ENCODE measurements at places on chromosomes 13 and 19.

- peak; percentile 1 for DNase-seq
Measured at GRCh38 chr13:73603646-73604045, 530.6 kb downstream of the KLF12 start.

GRCh38 chr13:79491715-79492114 is 10.8 kb downstream of the NDFIP2 start:
- DNase-seq = no peak

DNA sequence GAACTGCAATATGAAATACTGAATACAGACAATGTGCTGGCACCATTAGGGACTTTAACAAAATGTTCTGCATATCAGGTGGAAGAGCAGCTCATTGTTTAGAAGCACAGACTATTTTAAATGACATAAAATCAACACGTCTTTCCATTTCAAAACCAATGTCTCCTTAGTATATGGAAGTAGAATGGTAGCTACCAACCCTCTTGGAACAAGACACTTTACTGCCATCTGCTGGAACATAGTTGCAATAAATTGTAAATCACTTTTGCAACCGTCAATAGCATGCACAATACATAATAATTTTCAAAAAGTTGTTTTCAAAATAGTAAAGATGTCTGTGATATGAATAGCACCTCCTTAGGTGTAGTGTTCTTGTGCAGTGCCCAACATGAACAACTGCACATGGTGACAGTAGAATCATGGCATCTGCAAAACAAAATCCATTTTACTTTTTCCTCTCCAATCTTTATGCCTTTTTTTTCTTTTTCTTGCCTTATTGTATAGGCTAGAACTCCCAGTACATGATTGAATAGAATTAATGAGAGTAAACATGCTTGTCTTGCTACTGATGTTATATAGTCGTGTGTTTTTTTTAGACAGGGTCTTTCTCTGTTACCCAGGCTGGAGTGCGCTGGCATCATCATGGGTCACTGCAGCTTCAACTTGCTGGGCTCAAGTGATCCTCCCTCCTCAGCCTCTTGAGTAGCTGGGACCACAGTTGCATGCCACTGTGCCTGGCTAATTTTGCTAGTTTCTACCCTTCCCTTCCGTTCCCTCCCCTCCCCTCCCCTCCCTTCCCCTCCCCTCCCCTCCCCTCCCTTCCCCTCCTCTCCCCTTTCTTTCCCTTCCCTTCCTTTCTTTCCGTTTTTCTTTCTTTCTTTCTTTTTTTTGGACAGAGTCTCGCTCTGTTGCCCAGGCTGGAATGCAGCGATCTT is 7.8 kb upstream of the LYPD5 start:
- peak; percentile 53 for DNase-seq

- DNase-seq = no peak
Measured at GRCh38 chr13:43686557-43686956, 100.2 kb downstream of the ENOX1 start.

GRCh38 chr19:1847348-1847683 is 967 bp downstream of the REXO1 start:
- no peak for DNase-seq

DNA sequence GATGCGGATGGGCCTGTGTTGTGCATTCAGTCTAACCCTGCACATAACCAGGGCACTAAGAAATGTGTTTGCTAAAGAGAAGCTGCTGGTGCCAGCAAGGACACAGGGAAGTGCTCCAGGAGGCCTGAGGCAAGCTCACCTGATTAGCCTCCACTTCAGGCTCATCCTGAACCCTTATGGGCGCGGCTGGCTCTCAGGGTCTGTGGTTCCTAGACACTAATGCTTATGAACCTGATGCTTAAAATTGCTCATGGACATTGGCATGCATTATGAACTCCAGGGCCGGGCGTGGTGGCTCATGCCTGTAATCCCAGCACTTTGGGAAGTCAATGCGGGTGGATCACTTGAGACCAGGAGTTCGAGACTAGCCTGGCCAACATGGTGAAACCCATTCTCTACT is 34.3 kb downstream of the SERP2 start:
- DNase-seq = no peak

DNA sequence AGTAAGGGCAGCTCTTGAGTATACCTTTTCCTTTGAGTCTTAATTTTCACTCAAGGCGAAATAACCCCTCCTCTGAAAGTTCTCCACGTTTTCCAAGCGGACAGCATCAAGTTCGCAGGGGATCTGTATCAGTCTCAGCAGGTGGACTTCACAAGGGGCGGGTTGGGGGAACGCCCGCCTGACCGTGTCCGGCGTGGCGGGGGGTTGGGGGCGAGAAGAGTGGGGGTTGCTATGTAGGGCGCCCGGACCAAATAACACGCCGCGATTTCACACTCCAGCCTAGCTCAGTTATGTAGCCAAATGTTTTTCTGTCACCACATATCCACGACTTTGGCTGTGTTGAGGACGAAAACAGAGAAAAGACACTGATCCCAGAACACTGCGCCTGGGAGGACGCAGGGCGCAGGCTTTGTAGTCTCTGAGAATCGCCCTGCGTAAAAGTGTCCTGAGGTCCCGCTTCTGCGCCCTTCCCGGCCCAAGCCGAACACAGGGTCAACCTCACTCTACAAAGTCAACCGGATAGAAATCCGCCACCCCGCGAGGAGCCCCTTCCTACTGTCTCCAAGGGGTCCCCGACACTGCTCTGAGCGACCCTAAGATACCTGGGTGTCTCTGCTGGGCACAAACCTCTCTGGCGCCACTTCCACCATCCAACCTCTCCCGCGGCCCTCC is 524 bp downstream of the RUBCNL start:
- DNase-seq = no peak

DNA sequence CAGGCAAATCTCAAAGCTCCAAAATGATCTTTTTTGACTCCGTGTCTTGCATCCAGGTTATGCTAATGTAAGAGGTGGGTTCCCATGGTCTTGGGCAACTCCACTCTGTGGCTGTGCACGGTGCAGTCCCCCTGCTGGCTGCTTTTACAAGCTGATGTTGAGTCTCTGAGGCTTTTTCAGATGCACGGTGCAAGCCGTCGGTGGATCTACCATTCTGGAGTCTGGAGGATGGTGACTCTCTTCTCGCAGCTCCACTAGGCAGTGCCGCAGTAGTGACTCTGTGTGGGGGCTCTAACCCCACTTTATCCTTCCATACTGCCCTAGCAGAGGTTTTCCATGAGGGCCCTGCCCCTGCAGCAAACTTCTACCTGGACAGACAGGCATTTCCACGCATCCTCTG is 266.8 kb upstream of the GPC6 start:
- DNase-seq = no peak

DNA sequence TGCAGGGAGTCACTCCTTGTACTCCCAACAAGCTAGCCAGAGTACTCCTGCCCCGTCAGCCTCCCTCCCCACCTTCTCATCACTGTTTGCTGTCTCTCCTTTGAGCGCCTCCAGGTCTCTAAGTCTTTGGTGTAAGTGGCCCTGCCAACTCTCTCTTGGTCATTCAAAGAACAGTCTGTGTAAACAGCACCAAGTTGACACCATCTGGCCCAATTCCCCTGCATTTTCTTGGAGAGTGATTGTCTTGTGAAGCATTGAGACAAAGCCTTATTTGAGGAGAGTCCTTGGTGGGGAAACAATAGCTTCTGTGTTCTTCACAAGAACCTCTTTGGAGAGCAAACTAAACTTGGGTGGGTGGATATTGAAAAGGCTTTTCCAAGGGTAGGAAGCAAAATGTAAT is 114.6 kb upstream of the RNF113B start:
- DNase-seq = no peak

DNA sequence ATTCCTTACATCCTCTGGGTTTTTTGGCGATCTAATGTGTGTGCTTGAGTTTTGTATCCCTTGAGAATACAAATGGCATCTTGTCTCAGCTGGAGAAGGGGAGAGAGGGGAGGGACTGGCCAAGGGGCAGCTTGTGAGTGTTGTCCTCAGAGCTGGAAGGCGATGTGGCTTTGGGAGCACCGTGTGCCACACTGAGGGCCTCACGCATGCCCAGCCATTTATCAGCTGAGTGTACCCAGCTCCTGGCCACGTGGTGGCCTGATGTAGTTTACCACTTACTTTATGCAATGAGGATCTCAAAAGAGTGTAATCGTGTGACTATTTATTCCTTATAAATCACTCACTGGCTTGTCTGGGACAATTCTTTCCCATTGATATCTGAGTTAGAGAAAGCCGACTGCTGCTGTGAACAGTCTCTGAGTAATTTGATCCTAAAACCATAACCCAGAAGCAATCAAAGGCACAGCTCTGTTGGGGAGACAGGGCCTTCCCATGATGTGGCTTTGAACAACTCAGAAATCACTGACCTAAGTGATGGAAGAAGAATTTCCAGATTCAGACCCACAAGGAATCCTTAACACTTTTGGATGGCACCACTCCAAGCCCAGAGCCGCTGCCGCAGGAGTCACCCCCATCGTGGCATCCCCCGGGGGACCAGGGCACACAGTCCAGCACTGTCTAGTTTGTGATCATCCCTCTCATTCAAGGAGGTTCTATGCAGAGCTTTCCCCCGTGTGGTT is 53.9 kb upstream of the MTIF3 start:
- no peak for DNase-seq

DNA sequence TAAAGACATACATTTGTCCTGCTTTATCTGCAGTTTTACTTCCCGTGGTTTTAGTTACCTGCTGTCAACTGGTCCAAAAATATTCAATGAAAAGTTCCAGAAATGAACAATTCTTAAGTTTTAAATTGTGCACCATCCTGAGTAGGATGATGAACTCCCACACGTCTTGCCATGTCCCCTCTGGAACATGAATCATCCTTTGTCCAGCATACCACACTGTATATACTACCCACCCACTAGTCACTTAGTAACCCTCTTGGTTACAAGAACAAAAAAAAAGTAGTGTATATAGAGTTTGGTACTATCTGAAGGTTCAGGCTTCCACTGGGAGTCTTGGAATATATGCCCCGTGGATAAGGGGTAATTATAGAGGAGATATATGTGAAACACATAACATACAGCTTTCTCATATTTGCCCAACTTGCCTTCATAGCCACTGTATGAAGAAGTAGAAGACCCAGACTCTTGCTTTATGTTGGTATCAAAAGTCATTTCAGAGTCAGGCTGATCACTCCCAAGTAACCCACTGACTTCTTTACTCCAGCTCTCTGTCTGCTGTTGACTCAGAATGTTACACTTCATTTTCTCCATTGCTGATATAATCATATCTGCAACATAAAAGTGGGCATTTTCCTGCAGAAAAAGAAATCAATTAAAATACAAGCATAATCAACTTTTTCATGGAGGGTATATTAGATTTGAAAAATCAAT is 19.3 kb downstream of the RUBCNL start:
- no peak for DNase-seq

GRCh38 chr19:11421371-11422098 is 2.4 kb upstream of the RGL3 start:
- DNase-seq = peak; percentile 27

DNA sequence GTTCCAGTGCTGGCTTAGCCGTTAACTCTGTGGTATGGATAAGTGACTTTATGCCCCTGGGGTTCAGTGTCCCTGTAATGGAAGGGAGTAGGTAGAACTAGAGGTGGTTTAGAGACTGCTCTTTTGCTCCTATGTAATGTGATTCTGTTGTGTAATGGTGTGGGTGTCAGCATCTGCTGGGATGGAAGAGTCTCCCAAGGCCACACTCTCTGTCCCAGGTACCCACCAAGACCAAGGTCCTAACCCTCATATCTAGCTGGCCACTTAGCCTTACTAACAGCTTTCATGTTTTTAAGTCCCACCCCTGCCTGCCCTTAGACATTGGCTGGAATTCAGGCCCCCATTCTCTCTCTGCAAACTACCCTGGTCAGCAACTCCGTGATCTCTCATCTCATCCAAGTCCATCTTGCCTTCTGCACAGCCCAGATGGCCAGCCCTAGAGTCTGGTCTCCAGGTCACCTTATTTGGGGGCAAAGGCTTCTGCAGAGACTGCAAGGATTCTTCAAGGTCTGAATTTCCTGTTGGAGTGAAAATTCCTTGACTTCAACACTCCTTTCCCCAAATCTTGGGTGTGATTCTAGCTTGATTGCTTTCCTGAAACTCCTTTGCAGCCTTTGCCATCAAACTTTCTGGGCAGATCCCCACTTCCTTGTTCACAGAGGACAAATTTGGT is 48.4 kb downstream of the SERP2 start:
- no peak for DNase-seq

DNA sequence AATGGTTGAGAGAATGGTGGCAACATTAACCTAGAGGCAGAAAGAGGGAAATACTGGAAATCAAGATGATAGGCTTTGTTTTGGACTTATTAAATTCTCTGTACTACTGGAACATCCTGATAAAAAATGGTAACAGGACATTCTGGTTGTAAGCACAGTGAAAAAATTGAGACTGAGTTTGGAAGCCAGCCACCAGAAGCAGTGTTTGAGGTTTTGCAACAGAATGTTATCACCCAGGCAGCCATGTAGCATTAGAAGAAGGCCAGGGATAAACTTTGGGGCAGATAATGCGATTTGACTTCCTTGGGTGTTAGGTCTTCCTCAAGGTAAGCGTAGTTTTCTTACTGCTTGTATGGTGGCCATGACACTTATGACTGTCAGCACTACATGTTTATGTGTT is 307.4 kb downstream of the ATP8A2 start:
- DNase-seq = no peak

GRCh38 chr19:32251634-32252332 is 93.6 kb upstream of the ZNF507 start:
- DNase-seq = no peak

Measured in NCI-H1105 (cell line).